ENCODE measurements at places on chromosomes 12 and 14. TPM values are rescaled to one million over a fixed set of nuclear protein-coding genes. Genes with fewer than 3 reads are reported as not detected.

CCDC177 gene
- total RNA-seq: 0.02 TPM

SVOP gene
- not detected for total RNA-seq

NGB gene
- total RNA-seq: not detected

KERA gene
- not detected for total RNA-seq

MYO1A gene
- total RNA-seq: 0.33 TPM

SCN8A gene
- 1.2 TPM for total RNA-seq

CD27 gene
- total RNA-seq: not detected

COA8 gene
- 53.8 TPM for total RNA-seq

MYBPC1 gene
- total RNA-seq: not detected

LIN7A gene
- 0.14 TPM for total RNA-seq

GNG2 gene
- total RNA-seq: 4.0 TPM

SERPINA5 gene
- 0.20 TPM for total RNA-seq

EML5 gene
- total RNA-seq: 0.53 TPM

DIO3 gene
- not detected for total RNA-seq

HELB gene
- 1.6 TPM for total RNA-seq

RFX4 gene
- total RNA-seq: not detected

PTGER2 gene
- total RNA-seq: 3.8 TPM

KRT2 gene
- total RNA-seq: not detected

PTPN21 gene
- total RNA-seq: 6.4 TPM

B3GNT4 gene
- total RNA-seq: 0.55 TPM

P3H3 gene
- 27.8 TPM for total RNA-seq

REM2 gene
- 0.36 TPM for total RNA-seq

SLCO1B1 gene
- 0.46 TPM for total RNA-seq

P2RX2 gene
- not detected for total RNA-seq

SYT1 gene
- total RNA-seq: 5.2 TPM

OR4E2 gene
- total RNA-seq: not detected

KNTC1 gene
- 25.6 TPM for total RNA-seq

TSPAN19 gene
- total RNA-seq: not detected

All from A549 treated with GW870086 at 1 μM for 4 hours (cell line).